ENCODE measurements at places on chromosomes 12 and 14.

- DNase-seq, result no peak
Observed at GRCh38 chr12:121223292-121224285, 13.7 kb downstream of the P2RX4 start.

GRCh38 chr12:27769142-27769673 lies 10.8 kb upstream of the KLHL42 start:
- no peak for DNase-seq

GRCh38 chr12:123063535-123063934 lies 83.1 kb downstream of the ARL6IP4 start:
- no peak for DNase-seq

DNA sequence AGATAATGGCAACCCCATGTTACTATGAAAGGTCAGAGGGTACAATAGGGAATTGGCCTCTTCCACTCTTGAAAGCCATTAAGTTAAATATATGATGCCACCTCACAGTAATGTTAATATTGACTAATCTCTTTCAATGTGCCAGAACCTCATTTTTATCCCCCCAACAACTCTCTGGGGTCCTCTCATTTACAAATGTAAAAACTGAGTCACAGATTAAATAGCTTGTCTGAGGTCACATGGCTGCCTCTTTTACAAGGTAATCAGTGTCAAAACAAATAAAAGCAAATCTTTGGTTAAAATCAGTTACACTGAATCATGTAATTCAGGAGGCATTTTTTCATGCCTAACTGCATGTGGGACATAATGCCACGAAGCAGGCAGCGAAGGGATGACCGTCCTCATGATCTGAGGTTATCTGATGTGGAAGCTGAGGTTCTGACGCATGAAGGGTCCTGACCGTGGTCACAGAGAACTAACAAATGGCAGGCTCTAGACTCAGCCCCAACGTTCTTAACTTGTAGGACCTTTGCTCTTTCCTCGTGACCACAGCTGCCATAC lies 78.5 kb downstream of the PTPN21 start:
- DNase-seq, result no peak

DNA sequence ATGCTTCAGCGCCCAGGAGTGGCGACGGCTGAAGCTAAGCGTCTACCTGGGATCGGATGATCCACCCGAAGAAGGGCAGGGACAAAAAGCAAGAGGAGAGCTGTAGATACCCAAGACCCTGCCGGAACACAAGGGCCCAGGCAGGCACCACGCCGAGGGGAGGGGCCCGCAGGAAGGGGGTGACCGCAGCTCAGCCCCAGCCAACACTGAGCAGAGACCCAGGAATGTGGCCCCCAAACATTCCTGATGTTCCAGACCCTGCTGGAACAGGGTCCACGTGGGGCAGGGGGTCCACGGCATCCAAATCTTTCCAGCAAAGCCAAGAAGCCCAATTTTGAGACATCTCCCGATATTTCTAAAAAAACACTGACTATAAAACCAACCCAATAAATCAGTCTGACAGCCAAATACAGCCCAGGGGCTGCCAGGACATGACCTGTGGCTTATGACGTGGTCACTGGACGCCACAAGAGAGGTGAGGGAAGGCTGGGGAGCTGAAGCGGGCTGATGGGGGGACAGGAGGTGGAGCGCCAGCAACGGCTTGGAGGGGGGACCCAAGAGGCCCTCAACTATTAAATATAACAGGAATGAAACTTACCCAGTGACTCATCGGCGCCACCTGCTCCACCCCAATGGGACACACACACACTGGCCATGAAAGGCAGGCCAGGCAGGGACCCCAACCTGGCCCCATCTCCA lies 58.9 kb downstream of the NCOR2 start:
- no peak for DNase-seq

GRCh38 chr14:71365361-71365760 lies 458.1 kb downstream of the PCNX1 start:
- no peak for DNase-seq

GRCh38 chr14:93029417-93029816 lies 86.3 kb downstream of the ITPK1 start:
- no peak for DNase-seq

- DNase-seq, result no peak
Observed at GRCh38 chr12:101277443-101277842, 2.5 kb upstream of the UTP20 start.

GRCh38 chr12:119060847-119061796 lies 79.8 kb downstream of the SRRM4 start:
- DNase-seq, result no peak

- no peak for DNase-seq
Observed at GRCh38 chr14:94805680-94806288, 35.9 kb upstream of the GSC start.

GRCh38 chr14:43306053-43306452 lies 1201.0 kb downstream of the FSCB start:
- DNase-seq, result no peak

DNA sequence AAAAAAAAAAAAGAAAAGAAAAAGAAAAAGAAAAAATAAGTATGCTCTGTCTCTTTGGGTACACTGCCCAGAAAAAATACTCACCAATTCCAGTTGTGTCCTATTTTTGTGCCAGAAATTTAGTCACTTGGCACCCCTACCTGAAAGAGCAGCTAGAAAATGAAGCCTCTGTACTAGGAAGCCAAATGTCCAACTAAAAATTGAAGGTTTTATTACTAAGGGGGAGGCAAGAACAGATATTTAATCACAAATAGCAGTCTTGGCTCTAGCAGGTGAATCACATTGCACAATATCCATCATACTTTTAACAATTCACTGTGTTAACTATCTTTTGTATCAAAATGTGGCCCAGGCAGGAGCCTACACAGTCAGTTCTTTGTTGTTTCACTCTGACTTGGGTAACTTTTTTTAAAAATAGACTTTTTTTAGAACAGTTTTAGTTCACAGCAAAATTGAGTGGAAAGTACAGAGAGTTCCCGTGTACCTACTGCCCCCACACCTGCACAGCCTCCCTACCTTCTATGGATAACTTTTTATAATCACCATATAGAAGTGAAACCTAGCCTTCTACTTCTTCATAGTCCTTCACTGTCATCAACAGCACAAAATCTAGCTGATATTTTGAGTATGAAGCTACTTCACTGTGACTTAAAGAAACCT lies 87.1 kb upstream of the ATF7IP start:
- DNase-seq, result no peak

- DNase-seq, result no peak
Observed at GRCh38 chr12:26651566-26652188, 181.3 kb downstream of the ITPR2 start.

- no peak for DNase-seq
Observed at GRCh38 chr12:15682826-15683225, 106.4 kb downstream of the EPS8 start.

DNA sequence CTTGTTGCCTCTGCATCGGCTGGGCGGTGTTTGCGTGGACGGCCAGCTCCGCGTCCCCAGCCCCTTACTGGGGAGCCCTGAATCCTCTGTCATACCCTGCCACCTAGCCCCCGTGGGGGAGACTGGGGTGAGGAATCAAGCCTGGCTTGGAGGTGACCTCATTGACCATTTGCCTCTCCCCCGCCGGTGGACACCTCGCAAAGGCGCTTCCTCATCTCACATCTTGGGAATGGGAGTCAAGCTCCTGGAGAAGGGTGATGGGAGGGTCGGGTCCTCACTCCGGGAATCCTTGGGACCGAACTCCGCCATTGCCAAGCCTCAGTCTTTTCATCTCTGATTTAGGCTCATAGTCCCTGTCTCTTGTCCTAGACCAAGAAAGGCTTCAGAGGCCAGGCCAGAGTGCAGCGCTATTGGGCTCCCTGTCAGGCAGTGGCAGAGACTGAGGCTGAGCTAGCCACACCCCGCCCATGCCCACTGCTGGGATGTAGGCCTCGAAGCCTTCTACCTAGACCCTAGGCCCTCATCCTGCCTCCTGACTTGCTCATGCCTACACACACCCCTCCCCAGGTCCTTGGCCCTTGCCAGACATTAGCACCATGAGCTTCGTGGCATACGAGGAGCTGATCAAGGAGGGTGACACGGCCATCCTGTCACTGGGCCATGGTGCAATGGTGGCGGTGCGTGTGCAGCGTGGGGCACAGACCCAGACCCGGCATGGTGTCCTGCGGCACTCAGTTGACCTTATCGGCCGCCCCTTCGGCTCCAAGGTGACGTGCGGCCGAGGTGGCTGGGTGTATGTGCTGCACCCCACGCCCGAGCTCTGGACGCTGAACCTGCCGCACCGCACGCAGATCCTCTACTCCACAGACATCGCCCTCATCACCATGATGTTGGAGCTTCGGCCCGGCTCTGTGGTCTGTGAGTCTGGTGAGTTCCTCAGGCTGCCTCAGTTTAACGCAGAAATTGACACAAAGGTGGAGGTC lies 678 bp downstream of the TRMT61A start:
- no peak for DNase-seq

DNA sequence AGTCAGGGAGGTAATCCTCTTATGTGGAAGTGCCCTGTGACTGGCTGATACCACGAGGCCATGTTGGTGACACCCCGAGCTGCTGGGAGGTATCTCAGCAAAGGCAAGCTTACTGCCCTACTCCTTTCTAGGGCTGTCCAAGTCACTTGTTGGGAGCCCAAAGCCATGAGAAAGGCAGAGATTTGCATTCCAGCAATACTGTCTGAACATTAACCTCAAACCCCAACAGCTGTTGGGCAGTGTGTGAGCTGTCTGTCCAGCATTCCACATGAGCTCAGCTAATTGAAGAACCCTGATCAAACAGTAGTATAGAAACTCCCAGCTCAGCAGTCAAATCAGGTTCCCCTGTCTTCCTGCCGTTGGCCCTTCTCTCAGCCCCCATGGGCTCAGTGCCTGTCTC lies 9.2 kb downstream of the ABHD4 start:
- no peak for DNase-seq

GRCh38 chr12:124379938-124380754 lies 85.3 kb downstream of the RFLNA start:
- DNase-seq, result no peak

DNA sequence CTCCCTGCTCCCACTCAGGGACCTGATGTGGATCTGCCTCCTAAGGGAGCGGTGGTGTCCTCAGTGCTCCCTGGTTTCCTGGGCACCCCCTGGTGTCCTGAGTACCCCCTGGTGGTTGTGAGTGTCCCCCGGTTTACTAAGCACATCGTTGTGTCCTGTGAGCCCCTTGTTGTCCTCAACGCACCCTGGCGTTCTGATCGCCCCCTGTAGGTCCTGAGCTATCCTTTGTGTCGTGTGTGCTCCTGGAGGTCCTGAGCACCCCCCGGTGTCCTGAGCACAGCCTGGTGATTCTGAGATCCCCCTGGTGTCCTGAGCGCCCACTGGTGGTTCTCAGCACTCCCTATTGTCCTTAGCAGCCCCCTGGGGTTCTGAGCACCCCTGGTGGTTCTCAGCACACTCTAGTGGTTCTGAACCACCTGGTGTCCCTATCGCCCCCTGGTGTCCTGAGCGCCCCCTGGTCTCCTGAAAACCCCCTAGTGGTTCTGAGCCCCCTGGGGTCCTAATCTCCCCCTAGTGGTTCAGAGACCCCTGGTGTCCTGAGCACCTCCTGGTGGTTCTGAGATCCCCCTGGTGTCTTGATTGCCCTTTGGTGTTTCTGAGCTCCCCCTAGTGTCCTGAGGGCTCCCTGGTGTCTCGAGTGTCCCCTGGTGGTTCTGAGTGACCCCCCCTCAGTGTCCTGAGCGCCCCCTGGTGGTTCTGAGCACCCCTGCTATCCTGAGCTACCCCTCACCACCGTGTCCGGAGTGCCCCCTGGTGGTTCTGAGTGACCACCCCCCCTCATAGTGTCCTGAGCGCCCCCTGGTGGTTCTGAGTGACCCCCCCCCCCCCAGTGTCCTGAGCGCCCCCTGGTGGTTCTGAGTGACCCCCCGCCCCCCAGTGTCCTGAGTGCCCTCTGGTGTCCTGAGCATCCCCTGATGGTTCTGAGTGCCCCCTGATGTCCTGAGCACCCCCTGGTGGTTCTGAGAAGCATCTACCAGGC lies 615.1 kb downstream of the TMEM121 start:
- no peak for DNase-seq

- DNase-seq, result no peak
Observed at GRCh38 chr12:127729381-127729780, 537.6 kb upstream of the TMEM132C start.

DNA sequence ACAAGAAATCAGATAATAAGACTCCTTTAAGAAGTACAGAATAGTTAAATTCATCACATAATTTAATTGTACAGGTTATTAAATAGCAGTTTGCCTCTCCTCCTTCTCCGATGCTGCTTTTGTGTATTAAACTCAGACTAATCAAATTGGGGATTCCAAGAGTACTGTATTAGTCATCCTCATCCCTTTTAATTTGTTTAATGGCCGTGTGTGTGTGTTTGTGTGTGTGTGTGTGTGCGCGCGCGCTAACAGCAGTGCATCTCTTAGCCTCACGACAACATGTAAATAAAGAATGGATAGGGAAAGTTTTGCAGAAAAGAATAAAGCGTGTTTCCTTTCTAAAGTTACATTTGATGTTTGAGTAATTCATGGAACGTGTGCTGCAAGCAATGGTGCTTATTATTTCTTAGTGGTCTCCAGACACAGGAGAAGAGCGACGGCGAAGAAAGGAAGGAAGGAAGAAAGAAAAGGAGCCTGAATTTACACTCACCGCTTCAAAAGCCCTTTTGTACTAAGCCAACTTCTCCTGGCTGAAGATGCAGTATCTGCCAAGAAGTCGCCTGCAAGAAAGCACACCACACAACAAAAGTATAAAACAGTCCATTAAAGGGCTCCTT lies 220.3 kb downstream of the ASCL1 start:
- DNase-seq, result no peak

GRCh38 chr14:71322655-71323250 lies 415.5 kb downstream of the PCNX1 start:
- DNase-seq, result no peak

GRCh38 chr12:111842556-111843396 lies 748 bp downstream of the MAPKAPK5 start:
- DNase-seq, result no peak

DNA sequence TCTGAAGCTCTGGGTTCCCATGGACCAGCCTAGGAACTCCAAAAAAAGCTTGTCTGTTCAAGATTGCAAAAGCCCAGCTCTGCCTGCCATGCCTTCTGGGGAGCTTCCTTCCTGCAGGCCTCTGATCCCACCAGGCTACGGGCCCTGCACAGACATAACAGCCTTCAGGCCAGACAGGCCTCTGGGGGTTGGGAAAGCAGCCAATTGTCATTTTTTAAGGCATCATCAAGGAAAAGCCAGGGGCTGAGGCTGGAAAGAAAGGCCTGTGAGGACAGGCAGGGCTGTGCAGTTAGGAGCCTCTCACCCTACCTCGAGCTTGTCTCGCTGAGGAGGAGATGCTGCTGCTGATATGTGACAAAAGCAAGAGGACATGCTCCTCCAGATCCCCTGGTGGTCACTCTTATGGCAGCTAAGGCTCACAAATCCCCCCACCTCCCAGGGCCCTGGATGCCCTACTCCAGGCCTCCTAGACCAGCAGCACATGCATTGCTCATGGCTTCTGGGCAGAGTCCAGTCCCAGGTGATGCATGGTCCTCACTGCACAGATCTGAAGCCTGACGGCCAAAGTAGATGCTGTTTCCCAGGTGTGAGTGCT lies 2.9 kb downstream of the TMEM229B start:
- DNase-seq, result no peak

DNA sequence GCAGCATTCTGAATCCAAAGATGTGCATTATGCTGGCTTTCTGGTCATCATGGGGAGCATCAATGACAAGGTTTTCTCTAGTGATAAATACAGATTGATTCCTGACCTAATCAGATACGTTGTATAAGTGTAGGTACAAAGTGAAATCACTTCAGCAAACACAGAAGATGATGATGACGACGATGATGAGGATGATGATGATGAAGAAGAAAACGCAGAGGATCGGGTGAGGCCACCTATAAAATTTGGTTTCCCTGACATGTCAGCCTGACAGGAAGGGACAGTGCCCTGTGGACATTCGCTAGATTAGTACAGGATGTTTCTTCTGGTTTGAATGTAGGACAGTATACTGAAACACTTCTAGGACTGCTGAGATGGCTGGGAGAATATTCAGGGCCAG lies 20.2 kb downstream of the RNF34 start:
- no peak for DNase-seq
